ENCODE measurements at places on chromosomes 5 and 9.

- no peak for DNase-seq
Measured at GRCh38 chr5:113039229-113039933, 62.8 kb downstream of the DCP2 start.

DNA sequence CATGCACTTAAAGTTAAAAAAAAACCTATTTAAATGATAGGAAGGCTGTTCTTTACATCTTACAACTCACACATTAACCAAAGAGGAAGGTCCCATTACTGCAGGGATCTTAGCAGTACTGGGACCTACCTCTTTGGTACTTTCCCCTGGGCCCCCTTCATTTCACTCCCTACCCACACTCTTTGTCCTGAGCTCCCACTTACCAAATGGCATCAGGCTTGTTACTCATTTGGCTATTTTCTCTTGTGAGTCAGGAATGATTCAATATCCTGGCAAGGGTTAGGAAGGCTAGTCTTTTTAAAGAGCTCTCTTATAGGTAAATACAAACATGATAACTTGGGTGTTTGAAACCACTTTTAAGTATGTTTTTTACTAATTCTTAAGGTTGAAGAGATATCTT is 117.4 kb upstream of the ELL2 start:
- DNase-seq, result no peak

DNA sequence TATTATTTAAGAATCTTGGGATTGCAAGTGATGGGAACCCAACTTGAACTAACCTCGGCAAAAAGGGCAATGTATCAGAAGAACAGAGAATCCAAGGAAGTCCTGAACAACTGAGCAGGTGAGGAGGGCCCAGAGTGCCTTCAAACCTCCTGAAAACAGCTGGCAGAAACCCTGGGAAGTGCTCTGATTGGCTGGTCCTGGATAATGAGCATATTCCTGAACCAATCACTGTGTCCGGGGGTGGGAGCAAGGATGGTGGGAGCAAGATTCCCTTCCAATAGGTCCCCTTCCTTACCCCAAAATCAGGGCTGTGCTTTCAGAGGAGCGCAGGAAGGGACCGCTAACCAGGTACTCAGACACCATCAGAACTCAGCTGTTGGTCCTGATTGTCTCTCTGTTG is 31.9 kb upstream of the TBC1D2 start:
- DNase-seq, result no peak

- DNase-seq, result no peak
Measured at GRCh38 chr9:87184956-87185642, 237.8 kb upstream of the GAS1 start.

- no peak for DNase-seq
Measured at GRCh38 chr5:101608322-101608721, 687.8 kb downstream of the SLCO4C1 start.

DNA sequence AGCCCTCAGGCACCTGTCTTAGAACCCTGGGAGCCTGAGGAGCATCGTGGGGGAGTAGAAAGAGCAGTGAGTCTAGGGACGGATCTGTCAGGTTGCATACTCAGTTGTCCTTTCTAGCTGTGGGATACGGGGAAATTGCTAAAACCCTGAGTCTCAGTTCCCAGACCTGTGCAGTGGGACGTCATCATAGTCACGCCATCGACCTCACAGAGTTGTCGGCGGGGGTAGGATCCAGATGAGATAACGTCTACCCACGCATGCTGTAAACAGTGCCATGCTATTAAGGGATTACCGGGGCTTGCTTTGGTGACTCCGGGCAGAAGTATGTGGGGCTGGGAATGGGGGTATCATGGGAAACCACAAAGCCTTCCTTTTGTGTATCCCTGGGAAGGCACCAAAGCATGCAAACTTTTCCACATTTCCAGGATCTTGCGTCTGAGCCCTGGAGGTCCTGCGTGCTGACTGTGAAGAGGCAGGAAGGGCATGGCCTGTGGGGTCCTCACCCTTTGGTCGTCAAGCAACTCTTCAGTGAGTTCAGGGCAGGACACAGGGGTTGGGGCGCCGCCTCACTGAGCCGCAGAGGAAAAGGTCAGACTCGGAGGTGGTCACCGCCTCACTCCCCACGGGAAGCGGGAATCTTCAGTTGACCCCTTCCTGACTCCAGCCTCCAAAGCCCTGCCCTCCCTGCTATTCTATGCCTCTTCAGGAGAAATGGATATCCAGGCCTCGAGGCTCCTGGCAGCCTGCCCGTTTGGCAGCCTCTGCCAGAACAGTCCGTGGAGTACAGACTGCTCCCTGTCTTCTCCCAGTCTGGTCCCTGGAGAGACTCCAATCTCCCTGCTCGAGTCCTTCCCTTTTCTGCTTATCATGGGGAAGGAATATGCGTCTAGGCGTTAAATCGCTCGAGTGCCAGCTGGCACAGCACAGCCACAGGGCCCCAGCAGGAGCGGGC is 186.8 kb upstream of the KLF9 start:
- no peak for DNase-seq

- no peak for DNase-seq
Measured at GRCh38 chr5:168646335-168646734, 67.2 kb upstream of the PANK3 start.

DNA sequence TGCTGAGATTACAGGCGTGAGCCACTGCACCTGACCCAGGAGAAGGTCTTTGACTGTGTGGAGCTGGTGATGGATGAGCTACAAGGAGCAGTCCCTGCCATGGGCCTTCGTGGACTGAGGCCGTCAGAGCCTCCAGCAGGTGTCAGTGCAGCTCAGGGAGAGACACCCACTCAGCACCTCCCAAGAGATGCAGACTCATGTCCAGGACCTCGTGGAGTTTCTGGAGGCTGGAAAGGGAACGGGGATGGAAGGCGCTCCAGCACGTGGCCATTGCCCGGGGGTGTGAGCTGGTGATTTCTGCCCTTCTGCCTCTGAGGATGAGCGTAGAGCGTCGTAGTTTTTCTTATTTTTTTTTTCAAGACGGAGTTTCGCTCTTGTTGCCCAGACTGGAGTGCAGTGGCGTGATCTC is 9.5 kb downstream of the TOR4A start:
- DNase-seq, result no peak

- DNase-seq, result peak; percentile 3
Measured at GRCh38 chr5:12023614-12024241, 119.5 kb upstream of the CTNND2 start.

- no peak for DNase-seq
Measured at GRCh38 chr9:131869348-131869747, 129.5 kb upstream of the RAPGEF1 start.

GRCh38 chr5:90084342-90084741 is 325.2 kb downstream of the CETN3 start:
- DNase-seq, result no peak

GRCh38 chr5:40447438-40447837 is 232.3 kb upstream of the PTGER4 start:
- DNase-seq, result no peak

GRCh38 chr9:37555786-37556185 is 20.4 kb downstream of the FBXO10 start:
- DNase-seq, result no peak

DNA sequence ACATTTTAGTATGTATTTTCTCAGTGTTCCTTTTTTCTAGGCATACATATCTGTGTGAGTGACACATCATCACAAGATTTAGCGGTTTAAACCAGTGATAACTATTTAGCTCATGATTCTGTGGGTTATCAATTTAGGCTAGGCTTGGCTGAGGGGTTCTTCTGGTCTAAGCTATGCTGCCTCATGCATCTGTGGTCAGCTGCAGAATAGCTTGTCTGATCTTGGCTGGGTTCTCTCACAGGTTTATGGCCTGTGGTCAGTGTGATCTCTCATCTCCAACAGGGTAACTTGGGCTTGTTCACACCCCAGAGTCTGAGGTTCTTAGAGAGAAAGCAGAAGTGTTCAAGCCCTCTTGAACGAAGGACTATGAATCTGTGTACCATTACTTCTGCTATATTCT is 363.3 kb downstream of the KDM4C start:
- no peak for DNase-seq

- DNase-seq, result no peak
Measured at GRCh38 chr5:133873449-133873848, 95.0 kb downstream of the C5orf15 start.

DNA sequence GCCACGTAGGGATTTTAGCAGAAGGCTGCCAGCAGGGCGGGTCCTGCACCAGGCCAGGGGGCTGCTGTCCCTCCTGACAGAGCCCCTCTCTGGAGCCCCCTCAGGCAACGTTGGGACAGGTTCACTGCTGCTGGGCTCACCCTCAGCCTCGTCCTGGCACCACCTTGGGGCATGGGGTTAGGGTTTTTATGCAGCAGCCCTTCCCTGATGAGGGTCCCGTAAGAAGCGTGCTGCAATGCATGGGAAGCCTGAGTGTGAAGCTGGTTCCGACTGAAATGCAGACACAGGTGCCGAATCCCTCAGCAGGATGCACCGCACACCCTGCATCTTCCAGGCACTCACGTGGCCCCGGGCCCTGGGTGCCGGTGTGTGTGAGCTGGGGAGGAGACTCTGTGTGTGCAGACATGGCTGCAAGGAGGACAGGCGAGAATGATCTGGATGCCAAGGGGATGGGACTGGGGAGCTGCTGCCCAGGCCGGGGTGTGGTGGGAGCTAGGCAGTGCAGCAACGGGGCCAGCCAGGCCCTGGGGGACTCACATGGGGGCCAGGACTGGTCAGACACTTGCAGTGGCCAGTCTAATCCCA is 27.1 kb downstream of the ZDHHC11B start:
- DNase-seq, result no peak

- DNase-seq, result no peak
Measured at GRCh38 chr5:177959315-177959714, 36.7 kb downstream of the PROP1 start.

- DNase-seq, result no peak
Measured at GRCh38 chr5:150045549-150045948, 40.8 kb downstream of the CSF1R start.

- DNase-seq, result no peak
Measured at GRCh38 chr5:174413567-174414314, 310.6 kb upstream of the MSX2 start.

- no peak for DNase-seq
Measured at GRCh38 chr9:133761641-133762248, 23.6 kb upstream of the SARDH start.

DNA sequence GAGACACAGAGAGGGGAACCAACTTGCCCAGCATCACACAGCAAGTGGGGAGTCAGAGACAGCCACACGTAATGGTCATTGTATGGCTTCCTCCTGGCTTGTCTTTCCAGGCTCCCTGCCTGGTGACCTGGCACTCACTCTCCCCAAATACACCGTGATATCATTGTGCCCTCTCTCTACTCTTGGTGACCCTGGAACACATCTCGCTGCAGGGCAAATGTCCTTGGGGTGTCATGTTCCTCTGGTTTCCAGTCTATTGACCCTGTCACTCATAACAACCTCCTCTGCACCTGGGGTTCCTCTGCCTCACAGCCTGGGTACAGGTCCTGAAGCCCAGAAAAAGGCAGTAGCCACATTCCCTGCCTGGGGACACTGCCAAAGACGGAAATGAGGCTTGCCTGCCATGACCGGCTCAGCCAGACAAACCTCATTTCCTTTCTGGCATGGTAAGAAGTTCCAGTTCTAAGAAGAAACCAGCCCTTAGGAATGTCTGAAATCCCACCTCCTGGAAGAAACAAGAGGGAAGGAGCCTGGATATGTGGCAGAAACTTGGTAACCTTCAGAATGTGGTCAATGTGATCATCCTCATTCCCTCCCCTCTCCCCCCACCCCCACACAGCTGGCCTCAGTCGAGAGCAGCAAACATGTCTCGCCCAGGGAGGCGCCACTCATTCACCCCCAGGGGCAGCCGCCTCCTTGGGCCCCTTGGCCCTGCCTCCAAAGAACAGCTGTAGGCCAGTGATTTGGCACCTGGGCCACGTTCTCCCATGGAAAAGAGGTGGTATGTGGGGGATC is 30.6 kb upstream of the SMU1 start:
- DNase-seq, result no peak

DNA sequence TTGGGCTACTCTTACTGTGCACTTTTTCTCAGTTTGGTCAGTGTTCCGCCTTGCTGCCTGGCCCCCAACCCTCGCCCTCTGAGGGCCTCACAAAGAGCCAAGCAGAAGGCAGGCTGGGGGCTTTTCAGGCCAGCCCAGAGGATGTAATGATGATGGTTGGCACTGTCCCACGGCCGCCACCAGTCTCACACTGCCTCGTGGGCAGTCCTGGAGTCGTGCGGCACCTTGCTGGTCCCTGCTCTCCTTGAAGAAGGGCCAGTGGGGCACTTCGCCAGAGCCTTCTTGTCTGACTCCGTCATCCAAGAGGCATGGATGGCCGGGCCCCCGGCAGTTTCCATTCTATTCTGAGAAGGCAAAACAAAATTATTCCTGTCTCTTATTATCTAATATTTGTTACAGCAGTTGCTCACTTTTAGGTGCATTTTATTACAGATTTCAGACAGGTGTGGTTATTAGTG is 21.0 kb downstream of the TENT4A start:
- DNase-seq, result no peak

- no peak for DNase-seq
Measured at GRCh38 chr5:2018390-2018724, 135.6 kb upstream of the IRX4 start.

- no peak for DNase-seq
Measured at GRCh38 chr5:181028032-181028819, 11.8 kb upstream of the BTNL9 start.

DNA sequence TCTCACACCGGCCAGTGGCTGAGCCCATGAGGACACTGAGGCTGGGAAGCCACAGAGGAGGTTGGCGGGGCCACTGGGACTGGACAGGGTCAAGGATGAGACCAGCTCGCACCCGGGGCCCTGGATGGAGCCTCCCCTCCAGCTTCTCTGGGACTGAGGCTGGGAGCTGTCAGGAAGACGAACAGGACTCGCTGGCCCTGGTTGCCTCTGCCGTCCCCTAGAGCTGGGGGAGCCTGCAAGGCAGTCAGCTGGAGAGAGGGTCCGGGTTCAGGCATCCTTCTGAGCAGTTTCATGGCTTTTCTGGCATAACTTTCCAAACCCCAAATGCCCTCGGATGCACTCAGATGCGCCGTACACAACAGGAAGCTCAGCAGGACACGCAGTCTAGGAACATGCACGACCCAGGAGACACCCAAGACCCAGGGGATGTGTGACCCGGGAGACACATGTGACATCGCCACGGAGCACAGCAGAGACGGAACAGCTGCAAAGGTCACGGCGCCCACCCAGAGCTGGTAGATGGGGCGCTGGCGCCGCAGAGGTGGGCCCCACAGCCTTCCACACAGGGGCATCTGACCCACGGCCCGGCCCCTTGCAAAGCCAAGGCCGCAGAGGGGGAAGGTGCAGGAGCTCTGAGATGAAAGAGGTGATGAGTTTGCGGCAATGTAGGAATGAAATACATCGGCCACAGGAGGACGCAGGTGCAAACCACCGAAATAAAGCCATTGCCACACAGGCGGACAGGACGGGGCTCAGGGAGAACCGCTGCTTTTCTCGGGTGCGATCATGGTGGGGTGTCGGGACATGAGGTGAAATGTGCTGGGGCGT is 17.1 kb downstream of the TPPP start:
- no peak for DNase-seq

DNA sequence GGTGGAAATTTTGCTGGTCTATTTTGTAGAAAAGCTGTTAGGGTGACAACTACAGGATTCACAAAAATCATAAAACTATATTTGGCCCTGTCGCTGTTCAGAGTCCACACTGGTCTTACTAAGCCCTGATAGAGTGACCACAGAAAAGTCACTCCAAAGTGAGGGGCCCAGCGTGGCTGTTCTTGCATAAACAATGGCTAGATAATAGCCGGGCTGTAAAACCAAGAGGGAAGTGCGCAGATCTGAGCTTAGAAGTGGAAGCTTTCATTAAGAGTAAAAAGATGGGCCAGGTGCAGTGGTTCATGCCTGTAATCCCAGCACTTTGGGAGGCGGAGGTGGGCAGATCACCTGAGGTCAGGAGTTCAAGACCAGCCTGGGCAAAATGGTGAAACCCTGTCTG is 15.5 kb upstream of the CTSL start:
- DNase-seq, result no peak

- DNase-seq, result no peak
Measured at GRCh38 chr5:143445776-143446175, 42.3 kb upstream of the NR3C1 start.
